ENCODE measurements at places on chromosomes 7 and 10. TPM values are rescaled to one million over a fixed set of nuclear protein-coding genes. Genes with fewer than 3 reads are reported as not detected.
A peak's percentile ranks its signal among the peaks of the same experiment; 100 is the strongest.

- DNase-seq, result no peak
Observed at GRCh38 chr7:130092598-130092997, 22.3 kb downstream of the KLHDC10 start.

- no peak for DNase-seq
Observed at GRCh38 chr10:103599211-103599610, 105.7 kb downstream of the NEURL1 start.

- DNase-seq, result no peak
Observed at GRCh38 chr10:7834262-7834661, 16.0 kb downstream of the TAF3 start.

DNA sequence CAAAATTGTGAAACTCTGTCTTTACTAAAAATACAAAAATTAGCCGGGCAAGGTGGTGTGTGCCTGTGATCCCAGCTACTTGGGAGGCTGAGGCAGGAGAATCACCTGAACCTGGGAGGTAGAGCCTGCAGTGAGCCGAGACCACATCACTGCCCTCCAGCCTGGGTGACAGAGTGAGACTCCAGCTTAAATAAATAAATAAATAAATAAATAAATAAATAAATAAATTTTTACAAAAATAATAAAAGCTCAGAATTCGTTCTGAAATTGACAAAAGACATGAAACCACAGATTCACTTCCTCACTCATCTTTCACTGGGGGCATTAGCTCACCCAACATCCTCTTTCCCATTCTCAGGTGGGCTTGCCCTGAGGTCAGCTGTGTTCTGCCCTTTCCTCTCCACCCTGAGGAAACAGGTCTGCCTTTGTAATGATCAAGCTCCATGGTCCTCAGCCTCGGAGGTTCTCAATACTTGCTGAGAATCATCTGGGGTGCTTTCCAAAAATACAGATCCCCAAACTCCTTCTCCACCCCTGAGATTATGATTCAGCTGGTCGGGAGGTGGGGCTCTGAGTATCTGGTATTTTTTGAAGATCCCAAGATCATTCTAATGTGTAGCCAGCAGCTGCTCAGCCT lies 29.2 kb upstream of the APBB1IP start:
- no peak for DNase-seq

The LDB3 gene
- 10.8 TPM for total RNA-seq

GRCh38 chr10:72126184-72126871 lies 38.0 kb upstream of the SPOCK2 start:
- DNase-seq, result no peak

- DNase-seq, result no peak
Observed at GRCh38 chr10:86337121-86337601, 29.4 kb downstream of the GRID1 start.

DNA sequence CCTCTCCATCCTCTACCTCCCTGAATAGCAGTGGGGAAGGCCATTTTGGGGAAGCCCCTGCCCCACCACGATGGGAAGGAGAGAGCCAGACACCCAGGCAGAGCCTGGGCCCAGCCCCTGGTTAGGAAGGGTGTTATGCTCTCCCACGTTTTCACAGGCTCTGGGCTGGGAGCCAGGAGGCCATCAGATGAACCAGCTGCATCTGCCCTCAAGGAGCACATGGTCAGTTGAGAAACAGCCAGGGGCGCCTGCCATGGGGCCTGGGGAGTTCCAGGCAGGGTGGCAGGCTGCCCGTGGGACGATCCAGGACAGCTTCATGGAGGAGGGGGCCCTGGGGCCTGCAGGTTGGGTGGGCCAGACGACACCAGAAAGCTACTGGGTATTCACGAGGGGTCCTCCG lies 47.5 kb downstream of the CAMK2B start:
- no peak for DNase-seq

The CCDC146 gene
- total RNA-seq, result 21.4 TPM

The CREB3L2 gene
- 42.0 TPM for total RNA-seq

GRCh38 chr10:42982891-42983506 lies 93.9 kb upstream of the RET start:
- DNase-seq, result no peak

DNA sequence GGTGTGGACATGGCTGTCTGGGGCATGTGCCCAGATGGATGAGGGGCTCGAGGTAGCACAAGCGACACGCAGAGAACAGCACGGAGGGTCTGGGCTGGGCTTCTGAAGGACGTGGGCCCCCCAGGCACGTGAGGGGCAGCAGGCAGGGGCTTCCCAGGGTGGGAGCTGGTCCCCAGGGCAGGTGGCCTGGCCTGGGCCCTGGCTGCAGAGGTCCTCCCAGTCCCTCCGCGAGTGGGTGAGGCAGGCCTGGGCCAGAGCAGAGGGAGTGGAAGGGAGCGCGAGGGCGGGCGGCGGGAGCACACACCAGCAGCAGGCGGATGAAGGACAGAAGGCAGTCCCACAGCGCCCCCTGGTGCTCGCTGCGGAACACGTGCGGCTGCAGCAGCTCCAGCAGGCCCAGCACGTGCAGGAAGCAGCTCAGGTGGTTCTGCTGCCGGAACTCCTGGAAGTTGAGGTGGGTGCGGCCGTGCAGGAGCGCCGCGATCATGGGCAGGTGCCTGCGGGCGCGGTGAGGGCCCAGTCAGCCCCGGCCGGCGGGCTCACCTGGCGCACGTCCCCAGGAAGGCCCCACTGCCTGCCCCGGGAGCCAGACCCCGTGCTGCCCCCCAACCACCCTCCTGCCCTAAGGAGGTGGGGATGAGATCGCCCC lies 14.7 kb upstream of the MICALL2 start:
- DNase-seq, result peak; percentile 91

The C10orf105 gene
- total RNA-seq, result not detected

The FAM221A gene
- total RNA-seq, result 7.0 TPM

The WEE2 gene
- not detected for total RNA-seq

The PLXDC2 gene
- 83.6 TPM for total RNA-seq

DNA sequence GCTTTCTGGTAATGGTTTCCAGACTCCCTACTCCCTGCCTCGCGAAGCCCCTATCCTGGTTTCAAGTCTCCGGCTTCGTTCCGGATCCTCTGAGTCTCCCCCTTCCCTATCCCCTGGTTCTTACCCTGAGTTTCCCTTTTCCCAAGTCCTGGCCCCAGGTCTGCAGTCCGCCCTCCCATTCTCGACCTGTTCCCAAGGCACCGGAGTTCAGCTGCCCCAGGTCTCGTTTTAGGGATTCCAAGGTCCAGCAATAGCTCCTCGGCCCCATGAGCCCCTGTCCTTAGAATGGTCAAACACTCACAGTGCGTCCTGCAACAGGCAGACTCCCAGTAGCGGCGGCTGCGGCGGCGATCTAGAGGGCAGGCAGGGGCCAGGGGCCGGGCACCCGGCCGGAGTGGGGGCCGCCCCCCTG lies 274 bp downstream of the PITX3 start:
- no peak for DNase-seq

GRCh38 chr10:47043928-47044538 lies 132.8 kb downstream of the PTPN20 start:
- DNase-seq, result no peak

The CXCL12 gene
- total RNA-seq, result 6.9 TPM

The ZNF239 gene
- 4.3 TPM for total RNA-seq

- no peak for DNase-seq
Observed at GRCh38 chr10:75640803-75641202, 209.4 kb downstream of the LRMDA start.

DNA sequence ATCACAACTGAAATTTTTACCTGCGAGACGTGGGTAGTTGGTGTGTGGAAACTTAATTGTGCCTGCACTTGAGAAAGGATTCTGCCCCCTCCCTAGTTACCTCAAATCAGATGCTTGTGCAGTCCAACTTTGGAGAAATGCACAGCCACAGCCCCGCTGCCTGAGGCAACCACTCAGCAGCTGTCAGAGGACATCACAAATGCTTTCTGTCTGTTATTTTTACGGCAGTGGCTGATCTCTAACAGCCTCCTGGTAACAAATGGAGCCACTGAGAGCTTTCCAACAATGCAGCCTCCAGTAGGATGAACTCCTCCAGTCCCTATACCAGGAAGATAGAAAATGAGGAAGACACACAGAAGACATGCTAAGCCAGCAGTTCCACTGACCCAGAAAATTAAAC lies 712.2 kb upstream of the GHITM start:
- DNase-seq, result no peak

The DPY19L1 gene
- 9.0 TPM for total RNA-seq

DNA sequence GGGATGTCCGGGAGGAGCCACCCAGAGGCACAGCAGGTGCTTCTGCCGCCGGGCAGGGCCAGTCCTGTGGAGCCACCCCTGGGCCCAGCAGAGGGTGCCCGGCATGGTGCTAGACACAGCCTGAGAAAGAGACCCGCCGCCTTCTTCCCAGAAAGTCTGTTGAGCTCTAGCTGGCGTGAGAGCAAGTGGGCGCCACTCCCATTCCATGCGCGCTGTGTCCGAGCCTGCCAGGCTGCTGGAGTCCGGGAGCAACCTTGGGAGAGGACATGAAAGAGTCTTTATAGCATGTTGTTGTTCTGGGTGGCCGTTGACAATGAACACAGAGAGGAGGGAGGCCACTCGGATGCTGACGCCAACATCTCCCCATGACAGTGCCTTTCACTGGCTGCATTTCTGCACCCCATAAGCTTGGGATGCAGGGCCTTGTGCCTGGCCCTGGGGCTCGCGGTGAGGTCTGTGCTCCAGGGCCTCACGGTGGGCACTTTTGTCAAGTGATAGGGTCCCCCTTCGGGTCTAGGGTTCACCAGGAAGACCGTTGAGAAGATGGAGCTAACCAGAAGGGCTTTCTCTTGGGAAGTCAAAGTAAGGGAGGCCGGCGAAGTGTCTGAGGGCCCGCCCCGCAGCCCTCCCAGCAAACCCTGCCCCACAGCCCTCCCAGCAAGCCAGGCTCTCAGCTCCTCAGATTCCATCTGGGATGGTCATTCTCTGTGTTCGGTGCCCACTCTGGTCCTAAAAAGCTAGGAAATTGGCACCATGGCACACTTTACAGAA lies 47.3 kb downstream of the NKX6-2 start:
- DNase-seq, result no peak

DNA sequence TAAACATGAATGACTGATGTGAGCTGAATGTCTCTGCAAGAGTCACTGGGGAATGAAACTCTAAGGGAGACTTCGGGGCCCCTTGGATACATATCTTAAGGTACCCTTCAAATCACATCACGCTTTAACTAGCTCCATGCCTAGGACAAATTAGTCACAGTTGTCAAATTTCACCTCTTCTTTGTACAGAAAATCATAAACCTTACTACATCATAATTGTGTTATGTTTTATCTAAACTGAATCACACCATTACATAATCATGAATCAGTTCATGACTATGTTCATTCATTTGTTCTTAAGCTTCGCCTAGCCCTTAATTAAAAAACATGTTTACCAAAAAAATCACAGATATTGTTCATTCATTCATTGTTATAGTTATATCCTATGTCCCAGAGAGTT lies 2.1 kb upstream of the SLC13A1 start:
- DNase-seq, result no peak

The PPA1 gene
- total RNA-seq, result 79.4 TPM

GRCh38 chr7:129351320-129351719 lies 82.9 kb upstream of the STRIP2 start:
- no peak for DNase-seq

The TSC22D4 gene
- 77.6 TPM for total RNA-seq

GRCh38 chr7:88202799-88203198 lies 17.0 kb downstream of the SRI start:
- DNase-seq, result no peak

GRCh38 chr10:114102256-114102655 lies 58.6 kb downstream of the ADRB1 start:
- no peak for DNase-seq

The C10orf53 gene
- 1.5 TPM for total RNA-seq

GRCh38 chr7:149736478-149737360 lies 36.7 kb downstream of the ZNF467 start:
- no peak for DNase-seq

DNA sequence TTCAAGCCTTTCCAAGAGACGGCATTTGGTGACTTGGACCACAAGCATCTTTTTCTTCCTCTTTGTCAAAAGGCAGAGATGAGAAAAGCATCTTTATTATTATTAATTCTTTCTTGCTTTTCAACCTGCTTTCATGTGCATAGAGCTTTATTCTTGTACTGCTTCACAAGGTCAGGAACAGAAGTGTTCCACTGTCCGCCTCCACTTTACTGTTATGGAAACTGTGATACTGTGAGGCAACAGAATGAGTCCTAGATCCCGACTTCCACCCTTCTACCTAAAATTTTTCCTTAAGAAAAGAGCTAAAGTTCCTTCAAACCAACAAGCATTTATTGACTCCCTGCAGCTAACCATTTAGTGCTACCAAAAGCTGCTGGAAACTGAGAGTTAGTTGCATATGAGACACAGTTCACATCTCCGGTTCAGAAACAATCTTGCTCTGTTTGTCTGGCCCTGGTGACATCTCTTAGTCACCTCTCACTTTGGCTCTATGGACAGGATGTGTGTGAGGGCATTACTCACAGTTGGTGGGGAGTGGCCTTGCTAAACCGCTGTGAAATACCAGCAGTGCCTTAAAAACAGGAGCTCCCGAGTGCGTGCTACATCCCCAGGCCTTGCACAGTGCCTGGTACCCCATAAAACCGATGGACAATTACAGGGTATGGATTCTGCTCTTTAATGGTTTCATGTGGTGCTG lies 77.1 kb upstream of the TRIL start:
- DNase-seq, result no peak

- DNase-seq, result no peak
Observed at GRCh38 chr7:134105841-134106240, 21.3 kb upstream of the LRGUK start.

DNA sequence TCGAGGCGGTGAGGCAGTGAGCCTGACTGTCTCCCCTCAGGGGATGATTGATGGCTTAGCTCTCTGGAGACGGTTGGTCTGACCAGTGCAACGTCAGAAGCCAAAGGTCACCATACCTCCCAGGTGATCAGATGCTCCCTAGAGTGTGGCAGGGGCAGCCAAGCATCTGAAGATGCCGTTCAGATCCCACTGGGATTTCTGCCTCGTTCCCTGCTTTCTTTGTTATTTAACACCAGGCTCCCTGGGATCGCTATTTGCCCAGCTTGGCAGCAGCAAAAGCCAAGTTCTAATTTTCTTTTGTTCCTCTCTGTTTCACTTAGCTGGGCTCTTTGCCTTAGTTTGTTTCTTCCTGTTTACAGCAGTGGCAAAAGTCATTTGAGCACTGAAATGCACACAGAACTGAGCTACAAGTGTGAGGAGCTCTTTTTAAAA lies 53.5 kb upstream of the SVIL start:
- no peak for DNase-seq
